ENCODE measurements at places on chromosomes 12 and 14.

GRCh38 chr12:1696800-1697199 lies 5.9 kb downstream of the ADIPOR2 start:
- no peak for DNase-seq

- no peak for DNase-seq
These were observed 55.8 kb downstream of the TBX3 start for GRCh38 chr12:114628199-114628598.

DNA sequence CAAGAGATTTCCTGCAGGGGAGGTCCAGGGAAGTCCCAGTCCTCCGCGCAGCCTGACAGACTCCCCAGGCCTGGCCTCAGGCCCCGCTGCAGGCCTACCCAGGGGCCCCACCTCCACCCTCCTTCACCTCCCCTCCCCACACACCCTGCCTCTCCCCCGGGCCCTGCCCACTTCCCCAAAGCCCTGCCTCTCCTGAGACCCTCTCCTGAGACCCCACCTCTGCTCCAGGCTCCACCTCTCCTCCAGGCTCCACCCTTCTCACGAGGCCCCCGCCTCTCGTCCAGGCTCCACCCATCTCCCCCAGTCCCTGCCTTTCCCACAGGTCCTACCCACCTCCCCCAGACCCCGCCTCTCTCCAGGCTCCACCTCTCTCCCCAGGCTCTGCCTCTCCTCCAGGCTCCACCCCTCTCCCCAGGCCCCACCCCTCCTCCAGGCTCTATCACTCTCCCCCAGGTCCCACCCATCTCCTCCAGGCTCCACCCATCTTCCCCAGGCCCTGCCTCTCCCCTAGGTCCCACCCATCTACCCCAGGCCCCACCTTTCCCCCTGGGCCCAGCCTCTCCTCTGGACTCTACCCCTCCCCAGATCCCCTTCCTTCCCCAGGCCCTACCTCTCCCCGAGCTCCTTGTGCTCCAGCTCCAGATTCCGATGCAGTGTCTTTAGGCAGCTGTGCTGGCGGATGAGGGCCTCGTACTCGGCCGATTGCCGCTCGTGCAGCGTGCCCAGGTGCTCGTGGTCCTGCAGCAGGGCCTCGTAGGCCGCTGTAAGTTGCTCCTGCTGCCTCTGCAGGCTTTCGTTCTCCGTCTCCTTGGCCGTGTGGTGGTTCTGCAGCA lies 58.8 kb upstream of the GPR68 start:
- no peak for DNase-seq

- no peak for DNase-seq
These were observed 201.6 kb upstream of the KITLG start for GRCh38 chr12:88781909-88782308.

GRCh38 chr12:93208011-93208410 lies 169.7 kb upstream of the NUDT4 start:
- DNase-seq = no peak

GRCh38 chr12:110538869-110539622 lies 36.9 kb downstream of the RAD9B start:
- no peak for DNase-seq

DNA sequence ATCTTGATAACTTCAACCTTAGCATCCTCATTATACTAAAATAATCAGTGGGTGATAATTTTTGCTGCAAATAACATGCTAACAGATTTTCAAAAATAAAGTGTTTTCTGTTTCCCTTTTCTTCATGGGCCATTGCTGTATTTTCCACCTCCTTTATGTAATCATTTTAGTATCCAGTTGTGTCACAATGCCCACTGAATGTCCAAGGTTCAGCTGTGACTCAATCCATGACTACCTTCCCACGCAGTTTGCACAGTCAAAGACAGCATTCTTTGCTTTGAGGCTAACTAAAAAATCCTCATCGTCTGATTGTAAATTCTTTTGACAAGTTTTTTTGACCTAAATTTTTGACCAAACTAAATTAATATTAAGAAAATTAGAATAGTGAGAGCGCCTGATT lies 474.1 kb downstream of the FLRT2 start:
- no peak for DNase-seq

DNA sequence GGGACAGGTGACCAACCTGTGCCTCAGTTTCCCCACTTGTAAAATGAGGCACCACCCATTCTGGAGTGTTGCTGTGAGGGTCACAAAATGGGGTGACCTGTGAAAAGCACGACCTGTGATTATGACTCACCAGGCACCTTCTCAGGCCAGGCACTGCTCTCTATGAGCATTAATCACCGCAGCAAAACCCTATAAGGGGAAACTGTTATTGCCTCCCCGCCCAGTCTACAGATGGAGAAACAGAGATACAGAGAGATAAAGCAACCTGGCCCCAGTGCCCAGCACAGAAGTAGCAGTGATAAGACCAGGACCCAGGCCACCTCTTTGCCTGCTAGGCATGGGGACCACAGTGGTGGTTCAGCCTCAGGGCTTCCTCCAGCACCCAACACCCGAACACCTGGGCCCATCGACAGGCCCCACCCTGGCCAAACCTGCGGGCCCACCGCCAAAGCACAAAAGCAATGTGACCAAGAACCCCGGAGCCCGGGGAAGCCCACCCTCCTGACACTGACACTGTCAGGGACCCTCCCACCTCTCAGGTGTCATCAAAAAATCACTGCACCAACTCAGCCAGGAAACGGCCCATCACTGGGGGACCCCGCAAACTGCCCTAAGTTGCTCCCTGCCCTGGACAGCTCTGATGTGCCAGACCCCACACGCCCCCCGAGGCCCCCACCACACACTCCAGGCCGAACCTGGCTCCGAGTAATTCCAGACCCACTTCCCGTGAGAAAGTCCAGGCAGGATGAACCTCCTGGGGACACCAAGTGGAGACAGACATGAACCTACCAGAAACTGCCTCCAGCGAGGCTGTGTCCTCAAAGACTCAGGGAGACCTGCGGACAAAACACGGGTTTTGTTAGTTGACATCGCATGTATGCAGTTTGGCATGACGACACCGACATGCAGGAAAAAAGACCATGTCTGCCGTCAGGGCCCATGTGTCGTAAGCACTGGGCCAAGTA lies 32.4 kb downstream of the NCOR2 start:
- no peak for DNase-seq

GRCh38 chr12:73361156-73361863 lies 1089.1 kb downstream of the TRHDE start:
- DNase-seq = no peak

- DNase-seq = peak; percentile 51
These were observed 282.8 kb downstream of the PAWR start for GRCh38 chr12:79407671-79408622.

GRCh38 chr12:80815351-80815750 lies 98.6 kb downstream of the MYF5 start:
- no peak for DNase-seq

GRCh38 chr12:9760699-9761418 lies at the start of gene CD69:
Gene CD69 (minus strand): TSS chr12:9760901. CDS start chr12:9760820, 81 bp downstream.
- DNase-seq = no peak

DNA sequence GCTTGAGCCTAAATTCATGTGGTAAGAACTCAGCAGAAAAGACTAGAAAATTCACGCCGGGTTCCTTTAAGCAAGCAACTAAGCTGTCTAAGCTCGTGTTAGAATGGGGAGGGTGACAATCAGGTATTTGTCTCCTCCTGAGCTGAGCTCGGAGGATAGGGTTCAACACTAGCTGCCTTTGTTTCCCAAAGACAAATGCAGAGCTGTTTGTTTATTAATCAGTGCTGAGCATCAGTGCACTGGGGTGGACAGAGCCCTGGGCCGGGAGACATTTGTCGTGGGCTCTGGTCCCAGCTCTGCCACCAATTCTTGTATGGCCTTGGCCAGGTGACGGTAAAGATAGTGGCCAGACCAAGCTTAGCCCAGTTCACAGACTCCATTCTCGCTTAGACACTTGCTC lies 43.7 kb downstream of the DEGS2 start:
- no peak for DNase-seq

DNA sequence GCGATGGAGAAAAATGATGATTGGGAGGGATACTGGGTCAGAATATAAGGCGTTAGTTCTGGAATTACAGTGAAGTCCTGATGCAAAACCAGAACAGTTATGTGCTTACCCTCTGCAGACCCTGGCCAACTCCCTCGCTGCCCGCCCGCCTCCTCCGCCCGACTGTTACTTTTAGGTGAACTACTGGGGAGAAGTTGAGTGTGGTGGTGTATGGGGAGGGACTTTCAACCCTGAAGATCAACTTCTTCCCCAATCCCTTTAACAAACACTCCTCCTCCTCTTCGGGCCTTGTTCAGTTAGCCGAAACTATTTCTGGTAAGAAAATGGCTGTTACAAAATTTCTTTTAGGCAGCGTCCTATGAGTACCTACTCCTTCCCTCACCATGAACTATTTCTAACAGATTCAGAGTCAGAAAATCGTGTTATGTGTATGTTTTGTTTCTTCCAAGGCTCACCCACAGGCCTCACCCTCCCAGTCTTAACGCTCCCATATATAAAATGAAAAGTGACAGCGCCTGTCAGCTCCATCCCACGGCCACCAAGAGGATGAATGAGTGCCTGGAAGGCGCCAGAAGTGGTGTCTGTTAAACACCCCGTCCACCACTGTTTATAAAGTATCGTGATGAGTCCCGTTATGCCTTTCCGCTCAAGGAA lies 1.3 kb downstream of the FBXO33 start:
- DNase-seq = no peak

DNA sequence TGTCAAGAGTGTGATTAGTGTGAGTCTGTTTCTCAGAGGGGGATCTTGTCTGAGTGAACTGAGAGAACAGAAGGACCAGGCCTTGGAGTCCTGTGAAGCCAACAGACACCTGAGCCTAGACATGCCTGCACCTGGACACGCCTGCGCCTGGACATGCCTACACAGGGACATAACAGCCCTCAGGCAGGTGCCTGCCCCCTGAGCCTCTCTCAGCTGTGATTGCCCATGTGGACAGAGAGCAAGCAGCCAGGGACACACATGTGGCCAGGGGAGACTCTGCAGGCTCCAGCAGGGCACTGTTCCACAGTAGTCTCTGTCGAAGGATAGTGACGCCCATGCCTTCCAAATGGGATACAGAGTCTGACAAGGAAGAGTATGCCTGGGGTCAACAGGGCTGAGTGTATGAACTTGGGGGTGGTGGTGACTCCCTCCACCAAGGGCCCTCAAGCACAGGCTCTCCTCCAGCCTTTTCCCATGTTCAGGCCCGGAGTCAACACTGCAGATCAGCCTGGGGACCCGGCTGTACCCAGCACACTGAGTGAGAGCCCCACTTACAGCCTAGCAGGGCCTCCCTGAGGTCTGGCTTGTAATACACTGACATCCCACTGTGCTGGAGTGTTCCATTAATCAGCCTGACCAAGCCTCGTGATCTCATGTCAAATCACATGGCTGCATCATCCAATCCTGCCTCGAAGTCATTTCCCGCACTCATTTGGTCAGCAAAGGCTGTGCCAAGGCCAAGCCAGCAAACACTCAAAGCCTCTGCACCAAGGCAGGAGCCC lies 173.0 kb downstream of the CALM1 start:
- DNase-seq = no peak

- no peak for DNase-seq
These were observed 44.7 kb downstream of the NOC4L start for GRCh38 chr12:132188916-132189325.

GRCh38 chr12:121590476-121591143 lies 9.8 kb upstream of the KDM2B start:
- no peak for DNase-seq

DNA sequence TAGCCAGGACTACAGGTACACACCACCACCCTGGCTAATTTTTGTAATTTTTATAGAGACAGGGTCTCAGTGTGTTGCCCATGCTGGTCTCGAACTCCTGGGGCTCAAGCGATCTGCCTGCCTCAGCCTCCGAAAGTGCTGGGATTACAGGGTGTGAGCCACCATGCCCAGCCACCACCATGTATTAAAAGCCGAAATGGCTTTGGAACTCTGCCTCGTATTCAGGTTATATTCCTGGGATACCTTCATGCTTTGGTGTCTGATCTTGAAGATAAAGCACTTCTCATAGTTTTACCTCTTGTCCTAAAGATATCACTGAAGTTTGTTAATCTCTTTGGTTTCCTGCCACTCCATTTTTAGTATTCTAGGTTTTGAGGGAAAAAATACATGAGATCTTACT lies 47.2 kb downstream of the MYO1H start:
- DNase-seq = no peak

- no peak for DNase-seq
These were observed 107.6 kb downstream of the RFLNA start for GRCh38 chr12:124402248-124403066.

GRCh38 chr14:75993567-75994041 lies 8.0 kb downstream of the IFT43 start:
- DNase-seq = no peak

- DNase-seq = no peak
These were observed 1.6 kb downstream of the GSG1 start for GRCh38 chr12:13101821-13102375.

DNA sequence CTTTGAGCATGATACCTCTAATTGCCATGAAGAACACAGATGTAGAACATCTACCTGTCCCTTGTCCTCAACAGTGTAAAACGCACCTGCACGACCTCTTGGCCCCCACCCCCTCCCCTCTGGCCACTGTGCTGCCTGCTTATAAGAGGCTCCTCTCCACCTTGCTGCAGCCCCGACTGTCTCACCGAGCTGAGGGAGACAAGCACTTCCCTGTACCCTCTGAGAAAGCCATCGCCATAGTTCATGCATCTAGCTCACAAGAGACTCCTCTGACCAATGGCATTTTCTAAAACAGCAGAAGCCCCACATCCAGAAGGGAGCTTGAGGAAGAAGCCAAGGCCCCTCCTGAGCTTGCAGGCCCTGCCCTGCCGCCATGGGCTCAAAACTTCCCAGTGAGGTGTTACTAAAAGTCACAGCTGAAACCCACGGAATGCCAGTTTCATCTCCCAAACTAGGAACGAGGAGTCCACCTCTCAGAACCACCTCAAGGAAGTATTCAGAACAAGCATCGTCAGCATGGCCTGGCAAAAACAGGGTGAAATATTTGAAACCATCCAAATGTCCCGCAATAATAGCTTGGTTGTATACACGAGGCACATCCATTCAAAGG lies 21.5 kb upstream of the ANO2 start:
- no peak for DNase-seq

DNA sequence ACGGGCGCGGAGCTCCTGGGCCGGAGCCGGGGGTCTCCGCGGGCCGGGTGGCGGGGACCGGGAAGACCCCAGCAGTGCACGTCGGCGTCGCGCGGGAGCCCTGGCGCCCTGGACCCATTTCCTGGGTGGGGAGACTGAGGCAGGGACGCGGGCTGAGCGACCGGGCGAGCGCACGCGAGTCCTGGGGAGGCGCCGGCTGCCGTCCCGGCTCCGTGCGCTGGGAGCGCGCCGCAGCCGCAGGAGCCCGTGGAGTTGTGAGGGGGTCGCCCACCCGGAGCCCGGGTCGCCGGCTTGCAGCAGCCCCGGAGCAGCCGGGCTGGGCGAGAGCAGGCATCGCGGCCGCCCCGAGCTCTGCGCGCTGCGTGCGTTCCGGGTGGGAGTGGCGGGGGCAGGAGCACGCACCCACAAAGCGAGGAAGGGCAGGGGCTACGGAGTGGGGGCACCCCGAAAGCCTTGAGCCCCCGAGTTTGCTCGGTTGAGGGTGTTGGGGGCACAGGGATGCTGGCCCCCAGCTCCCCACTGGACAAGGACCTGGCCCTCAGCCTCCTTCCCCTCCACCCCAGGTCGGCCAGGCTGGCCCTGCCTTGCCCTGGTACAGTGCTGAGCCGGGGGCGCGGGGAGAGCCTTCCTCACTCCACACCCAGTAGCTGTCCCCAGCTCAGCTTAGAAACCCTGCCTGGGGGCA lies 620 bp downstream of the MMP17 start:
- DNase-seq = no peak

GRCh38 chr12:48021485-48022179 lies 17.4 kb upstream of the COL2A1 start:
- peak; percentile 34 for DNase-seq
